Bladder microvascular endothelial cell (primary cell): ENCODE measurements at places on chromosomes 5 and 9. TPM values are rescaled to one million over a fixed set of nuclear protein-coding genes. Genes with fewer than 3 reads are reported as not detected.

Gene ITGA1
- 15.4 and 80.5 TPM in 2 replicates for total RNA-seq

Gene GLDC
- total RNA-seq = 0.81 and 4.3 TPM in 2 replicates

Gene GADD45G
- 0.44 and 0.49 TPM in 2 replicates for total RNA-seq

Gene CDC25C
- total RNA-seq = 3.7 and 8.1 TPM in 2 replicates

Gene IFNB1
- total RNA-seq = not detected in 2 replicates

Gene C1QTNF3
- 0.65 and 1.4 TPM in 2 replicates for total RNA-seq

Gene PTAR1
- total RNA-seq = 32.9 and 100 TPM in 2 replicates

Gene BRIX1
- total RNA-seq = 20.9 and 25.6 TPM in 2 replicates

Gene CDKN2B-AS1
- total RNA-seq = 0.49 and 1.9 TPM in 2 replicates

Gene F2RL1
- 7.6 and 111 TPM in 2 replicates for total RNA-seq

Gene GABRA1
- not detected in 2 replicates for total RNA-seq

Gene PRSS3
- 2.3 and 3.9 TPM in 2 replicates for total RNA-seq

Gene CATSPER3
- total RNA-seq = not detected in 2 replicates

Gene KIF3A
- 4.2 and 12.3 TPM in 2 replicates for total RNA-seq

Gene CCL28
- total RNA-seq = 0.81 and 2.0 TPM in 2 replicates

Gene PPP2R2B
- not detected in 2 replicates for total RNA-seq

Gene FKTN
- total RNA-seq = 3.7 and 17.7 TPM in 2 replicates

Gene CDC20B
- 0.06 TPM in 1 of 2 replicates, not detected in the other for total RNA-seq

Gene TRIP13
- 16.7 and 25.1 TPM in 2 replicates for total RNA-seq

Gene NOXA1
- total RNA-seq = 0.97 and 2.1 TPM in 2 replicates

Gene CARTPT
- not detected in 2 replicates for total RNA-seq

Gene GMCL2
- total RNA-seq = not detected in 2 replicates

Gene IRGM
- total RNA-seq = not detected in 2 replicates

Gene PDCD1LG2
- total RNA-seq = 4.9 and 7.0 TPM in 2 replicates

Gene VCAN
- 3.6 and 7.9 TPM in 2 replicates for total RNA-seq

Gene NR4A3
- 0.16 and 0.19 TPM in 2 replicates for total RNA-seq

Gene ACOT12
- not detected in 2 replicates for total RNA-seq

Gene SLC6A3
- not detected in 2 replicates for total RNA-seq

Gene PIP5KL1
- 0.44 and 0.97 TPM in 2 replicates for total RNA-seq

Gene LPCAT1
- total RNA-seq = 36.6 and 37.7 TPM in 2 replicates
